ENCODE measurements at places on chromosomes 16 and 17.

DNA sequence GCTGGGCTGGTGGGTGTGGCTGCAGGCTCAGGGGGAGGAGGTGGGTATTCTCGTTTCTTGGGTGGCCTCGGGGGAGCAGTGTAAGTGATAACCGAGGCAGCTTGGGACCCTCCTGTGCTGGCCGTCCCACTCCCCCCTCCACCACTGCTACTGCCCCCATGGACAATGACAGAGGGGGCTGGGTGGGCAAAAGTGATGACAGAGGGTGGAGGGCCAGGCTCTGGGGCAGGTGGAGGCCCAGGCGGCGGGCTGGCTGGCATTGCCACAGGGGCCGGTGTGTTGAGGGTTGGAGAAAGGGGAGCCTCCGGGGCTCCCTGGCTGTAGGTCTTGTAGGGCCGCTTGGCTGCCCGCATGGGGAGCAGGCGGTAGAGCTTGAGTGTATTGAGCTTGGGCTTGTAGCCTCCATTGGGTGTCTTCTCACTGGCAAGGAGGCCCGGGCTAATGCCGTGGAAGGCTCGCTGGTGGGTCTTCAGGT is 16.0 kb downstream of the ZBTB4 start:
- DNase-seq = no peak

GRCh38 chr16:50067290-50067853 is 1.6 kb downstream of the HEATR3 start:
- DNase-seq = peak; percentile 17

GRCh38 chr17:75319904-75320691 is 30.9 kb upstream of the SLC25A19 start:
- DNase-seq = no peak

DNA sequence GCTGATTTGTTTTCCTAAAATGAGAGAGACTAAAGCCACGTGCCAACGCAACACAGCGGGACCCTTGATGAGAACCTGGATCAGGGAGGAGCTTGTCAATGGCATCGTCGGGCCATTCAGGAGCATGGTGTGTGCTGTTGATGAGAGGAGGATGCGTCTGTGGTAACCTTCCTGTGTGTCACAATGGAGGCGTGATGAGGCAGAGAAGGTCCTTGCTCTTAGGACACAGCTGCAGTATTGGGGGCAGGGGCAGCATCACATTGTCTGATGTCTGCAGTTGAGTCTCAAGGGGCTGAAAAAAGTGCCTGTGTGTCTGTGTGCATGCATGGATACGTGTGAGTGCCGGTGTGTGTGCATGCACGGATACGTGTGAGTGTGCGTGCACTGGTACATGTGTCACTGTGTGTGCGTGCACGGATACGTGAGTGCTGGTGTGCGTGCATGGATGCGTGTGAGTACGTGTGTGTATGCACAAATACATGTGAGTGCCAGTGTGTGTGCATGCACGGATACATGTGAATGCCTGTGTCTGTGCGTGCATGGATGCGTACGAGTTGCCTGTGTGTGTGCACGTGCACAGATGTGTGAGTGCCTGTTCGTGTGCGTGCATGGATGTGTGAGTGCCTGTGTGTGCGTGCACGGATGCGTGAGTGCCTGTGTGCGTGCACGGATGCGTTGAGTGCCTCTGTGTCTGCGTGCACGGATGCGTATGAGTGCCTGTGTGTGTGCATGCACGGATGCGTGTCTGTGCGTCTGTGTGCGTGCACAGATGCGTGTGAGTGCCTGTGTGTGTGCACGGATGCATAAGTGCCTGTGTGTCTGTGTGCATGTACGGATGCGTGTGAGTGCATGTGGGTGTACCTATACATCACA is 39.3 kb downstream of the BAIAP2 start:
- DNase-seq = no peak

GRCh38 chr16:77450790-77451487 is 16.1 kb upstream of the ADAMTS18 start:
- DNase-seq = no peak

- no peak for DNase-seq
Observed at GRCh38 chr17:62076864-62077788, 12.0 kb upstream of the MED13 start.

DNA sequence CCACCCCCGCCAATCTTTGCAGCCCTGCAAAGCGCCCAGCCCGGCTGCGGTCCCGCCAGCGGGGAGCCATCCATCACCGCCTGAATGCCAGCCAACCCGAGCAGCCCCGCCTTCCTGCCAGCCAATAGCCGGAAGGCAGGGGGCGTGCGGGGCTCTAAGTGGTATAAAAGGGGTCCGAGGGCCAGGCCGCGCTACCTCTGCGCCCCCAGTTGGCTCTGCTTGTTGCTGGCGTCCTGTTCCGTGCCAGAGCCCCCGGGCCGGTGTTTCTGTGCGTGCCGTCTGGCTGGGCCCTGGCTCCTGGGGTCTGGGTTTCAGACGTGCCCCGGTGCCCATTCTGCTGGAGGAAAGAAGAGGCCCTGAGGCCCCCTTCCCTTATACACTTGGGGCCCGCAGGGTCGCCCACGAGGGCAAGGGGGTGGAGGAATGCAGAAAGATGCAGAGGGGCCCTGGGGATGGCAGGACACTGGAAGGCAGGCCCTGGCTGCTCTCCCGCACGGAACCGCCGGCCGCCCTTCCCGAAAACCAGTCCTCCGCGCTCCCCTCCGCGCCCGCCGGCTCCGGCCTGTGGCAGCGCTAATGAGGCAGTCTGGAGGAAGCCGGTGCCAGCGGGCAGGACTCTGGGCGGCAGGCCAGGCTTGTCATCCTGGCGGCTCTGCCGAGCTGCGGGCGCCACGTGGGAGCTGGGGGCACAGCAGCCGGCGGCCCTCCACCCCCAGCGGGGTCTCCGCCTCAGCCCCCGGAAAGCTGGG is 14.0 kb downstream of the COPZ2 start:
- peak; percentile 49 for DNase-seq

DNA sequence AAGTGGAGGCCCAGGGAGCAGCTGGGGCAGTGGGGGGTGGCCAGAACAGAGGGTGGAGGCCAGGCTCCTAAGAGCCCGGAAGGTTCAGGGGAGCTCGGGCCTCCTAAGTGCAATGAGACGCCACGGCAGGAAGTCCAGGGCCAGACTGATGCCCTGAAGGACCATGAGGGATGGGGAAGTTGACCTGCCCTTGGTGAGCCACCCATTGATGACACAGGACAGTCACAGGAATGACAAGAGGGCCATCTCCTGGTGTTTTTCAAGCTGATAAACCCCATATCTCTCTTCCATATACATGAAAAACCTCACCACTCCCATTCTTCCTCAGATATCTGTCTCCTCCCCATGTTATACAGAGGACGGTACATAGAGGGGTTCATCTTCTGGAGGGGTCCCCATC is 5.8 kb upstream of the MRPL58 start:
- no peak for DNase-seq

DNA sequence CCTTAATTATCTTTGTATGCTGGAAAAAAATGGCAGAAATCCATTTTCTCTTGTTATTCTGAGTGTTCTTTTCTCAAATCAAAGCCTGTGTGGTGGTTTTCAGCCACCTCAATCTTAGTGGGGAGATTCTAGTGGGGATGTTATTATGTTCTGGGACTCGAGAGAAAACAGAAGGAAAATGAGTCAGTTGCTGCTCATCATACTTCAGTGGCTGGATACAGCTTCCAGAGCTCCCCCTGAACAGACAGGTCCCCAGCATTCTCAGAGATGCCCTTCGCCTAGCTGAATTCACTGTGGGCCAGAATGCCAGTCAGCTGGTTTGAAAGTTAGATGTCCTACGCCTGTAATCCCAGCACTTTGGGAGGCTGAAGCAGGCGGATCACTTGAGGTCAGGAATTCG is 8.5 kb downstream of the ST6GALNAC1 start:
- DNase-seq = no peak

DNA sequence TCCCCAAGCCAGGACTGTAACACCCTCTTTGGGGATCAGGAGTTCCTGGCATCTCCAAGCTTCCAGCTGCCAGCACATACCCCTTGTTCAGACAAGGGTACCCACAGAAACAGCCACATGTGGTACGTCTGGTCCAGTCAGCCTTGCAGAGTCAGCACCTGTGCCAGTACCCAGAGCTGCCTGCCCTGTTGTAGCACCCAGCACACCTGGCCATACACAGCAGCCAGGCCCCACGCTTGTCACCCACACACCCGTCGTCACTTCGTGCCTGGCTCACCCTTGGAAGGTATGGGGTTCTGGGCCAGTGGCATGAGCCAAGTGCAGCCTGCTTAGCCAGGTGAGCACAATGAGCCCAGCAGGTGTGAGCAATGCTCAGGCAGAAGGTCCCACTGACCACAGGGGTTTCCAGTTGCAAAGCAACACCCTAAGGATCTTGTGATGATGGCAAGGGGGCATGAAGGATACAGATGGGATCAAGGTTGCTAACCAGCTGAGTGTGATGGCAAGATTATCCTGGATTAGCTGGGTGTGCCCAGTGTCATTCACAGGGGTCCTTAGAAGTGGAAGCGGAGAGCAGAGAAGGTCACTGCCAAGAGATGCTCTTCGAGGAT is 202.3 kb downstream of the CPPED1 start:
- no peak for DNase-seq

- no peak for DNase-seq
Observed at GRCh38 chr17:49775546-49776260, 11.8 kb upstream of the FAM117A start.

GRCh38 chr17:57987581-57988300 is at the start of gene VEZF1:
Gene VEZF1 (minus strand): TSS chr17:57988254. CDS start chr17:57988111, 143 bp downstream.
- peak; percentile 82 for DNase-seq

DNA sequence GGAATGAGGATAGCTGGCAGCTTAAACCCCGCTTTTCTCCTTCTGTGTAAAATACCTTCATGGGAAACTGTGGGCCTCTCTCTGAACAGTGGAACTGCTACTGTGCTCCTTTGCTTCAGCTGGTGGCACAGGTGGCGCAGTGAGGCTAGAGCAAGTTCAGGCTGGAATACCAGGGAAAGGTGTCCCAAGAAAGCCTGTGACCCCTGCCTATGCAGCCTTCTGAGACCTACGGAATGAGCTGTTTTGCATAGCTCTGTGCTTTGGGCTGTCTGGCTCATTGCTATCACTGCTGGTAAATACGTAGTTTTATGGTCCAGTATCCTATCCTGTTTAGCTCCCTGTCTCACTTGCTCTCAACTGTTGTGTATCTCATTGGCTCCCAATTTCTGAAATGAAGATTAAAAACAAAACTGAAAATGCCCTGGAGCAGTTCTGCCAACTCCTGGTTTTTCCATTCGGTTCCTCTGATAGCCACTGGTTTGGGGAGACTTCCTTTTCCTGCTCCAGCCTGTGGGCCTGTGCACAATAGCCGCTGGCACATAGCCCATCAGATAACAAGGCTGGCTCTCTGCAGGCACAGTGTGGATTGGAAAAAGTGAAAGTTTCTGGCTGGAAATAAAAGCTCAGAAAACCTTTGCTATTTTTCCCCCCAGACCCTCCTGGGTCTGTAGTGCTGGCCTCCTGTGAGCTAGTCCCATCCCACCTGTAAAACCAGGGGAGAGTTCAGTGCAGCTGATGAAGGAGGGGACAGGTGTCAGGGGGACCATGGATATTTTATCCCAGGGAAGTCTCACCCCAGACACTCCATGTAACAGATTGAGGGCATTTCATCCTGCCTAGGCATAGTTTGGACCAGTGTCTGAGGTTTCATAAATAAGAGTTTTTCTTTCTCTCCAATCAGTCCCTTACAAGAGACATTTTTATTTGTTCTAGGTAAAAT is 24.0 kb downstream of the LIMD2 start:
- no peak for DNase-seq

- DNase-seq = peak; percentile 83
Observed at GRCh38 chr16:2474877-2475412, at the start of gene TBC1D24. Gene TBC1D24 (plus strand): TSS chr16:2475127. CDS start chr16:2496149, 21,022 bp downstream.

GRCh38 chr17:79424471-79425185 is 186.2 kb downstream of the RBFOX3 start:
- no peak for DNase-seq

GRCh38 chr17:48554412-48555257 is 9.7 kb upstream of the HOXB2 start:
- DNase-seq = no peak

DNA sequence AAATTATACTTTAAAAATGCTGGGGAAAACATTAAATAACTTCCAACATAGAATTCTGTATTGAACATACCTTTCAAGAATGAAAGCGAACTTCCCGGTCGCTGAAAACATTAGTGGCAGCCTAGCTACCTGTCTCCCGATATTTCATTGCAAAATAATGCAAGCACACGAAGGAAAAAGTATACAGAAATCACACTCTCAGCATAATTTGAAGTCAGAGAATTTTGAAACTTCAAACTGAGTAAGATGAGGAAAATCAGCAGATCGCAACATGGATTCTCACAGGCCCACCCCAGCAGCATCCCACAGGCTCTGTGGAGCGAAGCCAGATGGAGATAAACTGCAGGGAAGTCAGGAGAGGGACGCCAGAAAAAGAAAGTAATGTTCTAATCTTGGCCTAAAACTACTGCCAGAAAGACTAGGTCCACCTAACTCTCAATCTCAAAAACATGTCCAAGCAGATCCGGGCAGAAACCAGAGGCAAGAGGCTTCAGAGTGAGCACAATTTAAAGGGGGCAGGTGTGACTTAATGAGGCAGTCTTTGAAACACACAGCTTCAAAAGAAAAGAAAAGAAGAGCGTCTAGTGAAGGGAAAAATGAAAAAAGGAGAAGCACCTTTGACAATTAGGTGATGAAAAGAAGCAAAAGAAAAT is 4.8 kb upstream of the GOSR1 start:
- no peak for DNase-seq

- no peak for DNase-seq
Observed at GRCh38 chr16:56259425-56259779, 68.1 kb downstream of the GNAO1 start.

DNA sequence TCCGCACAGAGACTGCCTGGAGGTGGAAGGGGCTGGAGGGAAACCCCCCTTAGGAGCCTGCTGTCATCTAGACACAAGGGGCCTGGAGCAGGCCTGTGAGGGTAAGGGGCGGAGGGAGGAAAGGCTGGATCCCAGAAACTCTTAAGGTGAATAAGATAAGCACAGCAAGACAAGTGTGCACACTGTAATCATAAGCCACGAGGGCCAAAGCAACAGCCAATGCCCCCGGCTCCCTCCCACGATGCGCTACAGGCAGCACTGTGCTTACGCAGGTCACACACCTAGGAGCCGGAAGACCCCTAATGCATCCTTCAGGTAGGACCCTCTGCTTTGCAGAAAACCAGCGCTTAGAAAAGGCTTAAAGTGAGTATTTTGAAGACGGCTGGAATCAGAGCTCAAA is 24.6 kb downstream of the ZFHX3 start:
- DNase-seq = no peak

GRCh38 chr17:16504984-16505383 is 13.0 kb upstream of the LRRC75A start:
- DNase-seq = no peak

Measured in activated naive CD4-positive, alpha-beta T cell treated with Interleukin-2 at 50 U/mL for 16 hours (primary cell).